ENCODE measurements at places on chromosomes 4 and X.
A peak's percentile ranks its signal among the peaks of the same experiment; 100 is the strongest.

DNA sequence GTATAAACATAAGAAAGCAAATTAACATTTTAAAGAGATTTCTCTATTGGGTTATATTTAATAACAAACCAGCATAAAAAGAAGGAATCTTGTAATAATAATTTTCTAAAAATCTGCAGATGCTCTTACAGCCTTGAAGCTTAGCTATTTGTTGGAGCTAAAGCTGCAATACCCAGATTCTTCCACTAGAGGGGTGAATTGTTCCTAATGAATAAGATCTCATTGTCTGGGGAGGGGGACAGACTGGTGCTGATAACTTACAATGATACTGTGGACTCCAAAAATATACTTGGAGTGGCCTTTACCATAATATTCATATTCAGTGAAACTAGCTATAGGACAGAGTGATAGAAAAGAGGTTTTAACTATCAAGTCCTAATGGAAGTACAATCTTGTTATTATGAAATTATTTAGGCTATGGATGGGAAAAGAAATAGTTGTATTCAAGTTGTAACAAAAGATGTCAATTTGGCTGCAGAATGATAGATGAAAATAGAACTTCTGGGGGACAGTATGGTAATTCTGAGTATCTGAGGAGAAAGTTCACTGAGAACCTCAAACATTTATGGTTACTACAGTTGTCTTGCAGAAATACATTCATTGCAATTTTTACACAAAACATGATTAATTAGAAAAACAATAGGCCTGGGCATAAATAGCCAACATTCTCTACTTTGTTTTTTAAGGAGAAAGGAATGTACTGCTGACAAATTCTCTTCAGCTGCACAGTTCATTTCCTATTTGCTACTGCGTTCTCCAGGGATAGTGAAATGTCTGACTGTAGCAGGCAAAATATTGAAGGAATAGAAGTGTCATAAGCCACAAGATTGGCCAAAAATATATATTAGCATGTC is 443.3 kb downstream of the GBA3 start:
- DNase-seq = peak; percentile 9

DNA sequence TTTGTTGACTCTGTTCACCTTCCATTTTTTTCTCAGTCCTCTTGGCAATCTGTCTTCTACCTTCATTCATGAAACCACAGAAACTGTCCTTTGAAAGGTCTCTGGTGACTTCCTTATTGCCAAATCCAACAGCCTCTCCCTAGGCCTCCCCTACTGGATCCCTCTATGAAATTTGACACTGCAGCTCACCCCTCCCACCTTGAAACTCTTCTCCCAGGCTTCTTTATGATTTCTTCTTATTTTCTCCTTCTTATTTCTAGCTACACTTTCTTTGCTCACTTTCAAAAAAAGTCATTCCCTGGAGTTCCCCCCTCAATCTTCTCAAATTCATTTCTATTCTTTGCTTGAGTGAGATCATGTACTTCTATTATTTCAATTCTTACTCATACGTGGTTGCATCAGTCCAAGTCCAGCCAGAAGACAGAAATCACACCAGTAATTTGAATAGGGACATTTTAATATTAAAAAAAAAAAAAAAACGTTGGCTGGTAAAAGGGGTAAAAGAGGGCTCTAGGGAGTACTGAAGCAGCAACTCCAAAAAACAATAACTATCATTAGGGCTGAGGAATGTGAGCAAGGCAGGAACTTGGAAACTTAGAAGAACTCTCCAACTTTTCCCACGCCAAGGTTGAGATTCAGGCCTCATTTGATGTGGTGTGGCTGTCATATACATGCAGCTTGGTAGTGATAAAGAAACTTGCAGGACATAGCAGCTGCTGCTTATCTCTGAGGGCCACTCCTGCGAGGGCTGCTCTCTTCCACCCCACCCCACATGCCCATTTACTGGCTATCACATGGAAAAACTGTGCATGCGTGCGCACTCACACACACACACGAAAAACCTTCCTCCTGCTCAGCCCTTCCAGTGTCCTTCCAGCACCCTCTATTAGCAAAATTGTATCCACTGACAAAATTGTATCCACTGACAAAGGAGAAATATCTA is 169.8 kb upstream of the GALNT7 start:
- DNase-seq = peak; percentile 14

GRCh38 chr4:168524006-168524405 is 27.2 kb downstream of the PALLD start:
- no peak for DNase-seq

DNA sequence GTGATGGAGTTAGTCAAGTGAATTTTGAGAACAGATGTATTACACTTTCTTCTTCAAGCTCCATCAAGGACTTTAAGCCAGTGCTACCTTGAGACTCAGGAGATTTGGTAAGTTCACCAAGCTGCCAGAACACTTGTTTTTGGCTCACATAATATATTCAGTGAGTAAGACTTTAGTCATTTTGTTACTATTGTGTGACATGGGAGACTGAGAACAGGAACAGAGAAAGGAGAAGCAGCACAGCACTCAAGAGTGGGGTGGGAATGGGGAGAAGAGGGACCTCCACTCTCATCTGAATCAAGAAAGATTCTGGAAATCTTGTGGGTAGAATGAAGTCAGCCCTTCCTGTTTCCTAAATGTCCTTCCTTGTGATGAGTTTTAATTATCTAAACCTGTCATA is 87.3 kb upstream of the TET2 start:
- DNase-seq = no peak

GRCh38 chr4:78205591-78205990 is 148.5 kb downstream of the FRAS1 start:
- DNase-seq = no peak

- DNase-seq = no peak
Measured at GRCh38 chr4:177001271-177002175, 208.8 kb upstream of the VEGFC start.

DNA sequence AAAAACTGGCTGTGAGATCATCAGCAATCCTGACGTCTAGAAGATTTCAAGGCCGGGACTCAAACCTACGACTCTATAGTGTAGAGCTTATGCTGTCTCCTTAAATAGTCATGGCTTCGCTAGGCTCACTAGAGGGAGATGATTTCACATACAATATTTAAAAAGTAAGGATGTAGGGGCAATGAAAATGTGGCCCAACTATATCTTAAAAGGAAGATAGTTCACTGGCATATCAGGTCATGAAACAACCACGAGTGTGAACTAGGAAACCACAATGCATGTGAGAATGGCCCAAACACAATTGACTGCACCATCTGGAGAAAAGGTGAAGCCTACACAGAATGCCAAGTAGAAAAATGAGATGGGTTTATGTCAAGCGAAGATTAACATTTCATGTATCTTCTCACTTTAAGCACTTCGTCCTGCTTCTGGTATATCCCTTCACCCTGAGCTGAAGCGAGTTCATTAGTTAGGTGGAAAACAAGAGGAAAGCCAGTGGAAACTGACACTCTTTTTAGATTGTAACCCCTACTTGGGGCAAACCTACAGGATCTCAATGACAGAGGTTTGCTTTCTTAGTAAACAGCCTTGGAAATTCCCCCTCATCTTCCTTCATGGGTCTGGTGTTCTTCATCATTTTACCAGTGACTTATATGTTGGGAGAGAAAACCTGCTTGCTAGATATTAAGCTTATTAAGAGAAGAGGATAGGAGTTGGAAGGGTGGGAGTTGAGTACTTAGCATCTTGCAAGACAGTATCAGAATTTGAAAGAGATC is 17.4 kb downstream of the FAM9C start:
- no peak for DNase-seq

GRCh38 chrX:121151293-121151692 is 103.9 kb downstream of the GLUD2 start:
- no peak for DNase-seq

- DNase-seq = no peak
Measured at GRCh38 chr4:95231681-95232080, 317.1 kb downstream of the UNC5C start.

- DNase-seq = no peak
Measured at GRCh38 chr4:168619266-168619631, 122.4 kb downstream of the PALLD start.

DNA sequence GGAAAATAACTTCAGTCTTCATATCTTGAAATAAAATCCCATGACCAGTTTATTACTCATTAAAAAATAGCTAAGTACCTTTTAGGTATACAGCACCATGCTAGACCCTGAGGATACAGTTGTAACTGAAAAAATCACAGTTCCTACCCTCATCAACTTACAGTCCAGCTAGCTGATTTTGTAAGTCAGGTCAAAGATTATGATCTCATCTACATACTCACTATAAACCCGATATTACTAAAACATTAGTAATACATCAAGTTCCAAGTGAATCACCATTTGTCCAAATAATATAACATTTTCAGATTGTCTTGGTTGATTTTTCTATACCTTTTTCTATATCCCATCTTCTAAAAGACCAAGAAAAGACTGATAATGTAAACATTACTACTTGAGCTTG is 333.9 kb downstream of the INPP4B start:
- no peak for DNase-seq

DNA sequence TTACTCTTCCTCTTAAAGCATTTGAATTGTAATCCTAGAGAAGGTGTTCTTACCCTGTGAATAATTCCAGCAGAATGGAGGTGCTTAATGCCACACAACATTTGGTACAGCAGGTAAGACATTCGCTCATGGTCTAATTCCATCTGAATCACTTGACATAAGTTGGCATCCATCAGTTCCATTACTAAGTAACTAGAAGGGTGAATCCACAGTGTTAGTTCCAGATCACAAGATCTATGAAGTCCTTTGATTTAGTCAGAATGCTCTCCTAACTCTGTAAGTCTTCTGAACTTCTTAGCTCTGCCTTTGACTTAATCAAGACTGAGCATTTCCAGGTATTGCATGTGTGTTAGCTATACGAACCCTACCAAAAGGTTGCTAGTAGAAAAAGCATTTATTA is 258.0 kb downstream of the MAPK10 start:
- DNase-seq = no peak

- no peak for DNase-seq
Measured at GRCh38 chrX:40012039-40012867, 85.5 kb downstream of the BCOR start.

DNA sequence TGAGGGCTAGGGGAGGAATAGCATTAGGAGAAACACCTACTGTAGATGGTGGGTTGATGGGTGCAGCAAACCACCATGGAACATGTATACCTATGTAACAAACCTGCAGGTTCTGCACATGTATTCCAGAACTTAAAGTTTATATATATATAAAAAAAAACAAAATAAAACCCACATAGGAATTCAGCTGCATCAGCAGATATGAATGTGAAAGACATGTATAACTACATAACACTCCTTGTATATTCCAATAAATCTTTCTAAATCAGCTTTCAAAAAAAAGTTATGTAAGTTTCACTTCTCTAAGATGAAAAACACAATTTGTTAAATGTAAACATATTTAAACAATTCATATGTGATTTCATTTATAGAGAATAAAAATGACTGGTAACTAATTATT is 6.0 kb downstream of the GC start:
- no peak for DNase-seq
